Stimulated activated naive CD8-positive, alpha-beta T cell treated with anti-CD3 and anti-CD28 coated beads, Interleukin-15, Interleukin-2, amounts not matched to agents 100 U/mL and 50 U/mL, for 24 hours (primary cell): ENCODE measurements at places on chromosomes 2 and 18.

DNA sequence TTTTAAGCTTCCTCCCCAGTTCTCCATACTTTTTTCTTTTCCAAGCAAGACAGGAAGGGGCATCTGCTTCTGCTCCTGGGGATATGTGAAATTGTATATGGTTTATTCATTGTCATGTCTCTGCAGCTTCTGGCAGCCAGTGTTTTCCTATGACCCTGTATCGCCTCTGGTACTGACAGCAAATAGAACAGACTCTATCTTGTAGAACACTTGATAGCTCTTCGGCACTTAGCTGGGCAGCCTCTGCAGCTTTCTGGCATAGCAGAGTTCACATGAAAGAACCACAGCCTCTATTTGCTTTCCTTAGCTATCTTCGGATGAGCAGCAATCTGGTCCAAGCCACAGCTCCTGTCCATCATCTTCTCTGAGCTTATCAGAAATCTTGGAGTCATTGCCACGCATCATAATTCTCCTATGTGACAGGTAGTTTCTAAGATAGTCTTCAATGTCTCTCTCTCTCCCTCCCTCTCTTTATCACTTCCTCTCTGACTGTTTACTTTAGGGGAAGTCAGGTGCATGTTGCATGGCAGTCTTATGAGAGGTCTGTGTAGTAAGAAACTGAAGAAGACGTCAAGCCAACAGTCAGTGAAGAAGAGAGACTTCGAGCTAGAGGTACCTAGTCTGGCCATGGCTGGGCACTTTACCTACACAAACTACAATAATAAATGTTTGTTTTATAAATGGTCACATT is 627.7 kb upstream of the CDH2 start:
- DNase-seq = no peak

DNA sequence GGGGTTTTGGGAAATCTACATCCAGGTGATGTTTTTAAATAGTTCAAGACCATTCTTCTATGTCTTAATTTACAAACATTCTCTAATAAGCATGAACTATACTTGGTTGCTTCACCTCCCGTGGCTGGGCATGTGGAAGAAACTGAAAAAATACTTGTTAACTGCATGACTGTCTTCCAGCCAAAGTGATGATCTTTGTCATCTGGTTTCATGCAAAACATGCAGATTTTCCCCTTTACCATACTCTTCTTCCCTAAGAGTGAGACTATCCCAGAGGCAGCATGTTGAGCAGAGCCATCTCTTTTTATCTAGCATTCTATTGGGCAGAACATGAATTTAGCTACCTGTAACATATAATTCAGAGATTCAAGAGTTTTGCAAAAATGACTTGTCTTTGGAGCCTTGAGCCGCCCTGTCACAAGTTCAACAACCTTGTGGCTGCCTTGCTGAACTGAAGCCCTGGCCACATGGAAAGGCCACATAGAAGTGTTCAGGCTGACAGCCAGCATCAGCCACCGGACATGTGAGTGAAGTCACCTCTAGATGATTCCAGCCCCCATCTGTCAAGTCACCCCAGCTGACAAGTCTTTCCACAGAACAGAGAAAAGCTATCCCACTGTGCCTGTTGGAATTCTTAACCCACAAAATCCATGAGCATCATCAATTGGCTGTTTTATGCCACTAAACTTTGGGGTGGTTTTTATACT is 142.8 kb downstream of the ANKRD44 start:
- no peak for DNase-seq

DNA sequence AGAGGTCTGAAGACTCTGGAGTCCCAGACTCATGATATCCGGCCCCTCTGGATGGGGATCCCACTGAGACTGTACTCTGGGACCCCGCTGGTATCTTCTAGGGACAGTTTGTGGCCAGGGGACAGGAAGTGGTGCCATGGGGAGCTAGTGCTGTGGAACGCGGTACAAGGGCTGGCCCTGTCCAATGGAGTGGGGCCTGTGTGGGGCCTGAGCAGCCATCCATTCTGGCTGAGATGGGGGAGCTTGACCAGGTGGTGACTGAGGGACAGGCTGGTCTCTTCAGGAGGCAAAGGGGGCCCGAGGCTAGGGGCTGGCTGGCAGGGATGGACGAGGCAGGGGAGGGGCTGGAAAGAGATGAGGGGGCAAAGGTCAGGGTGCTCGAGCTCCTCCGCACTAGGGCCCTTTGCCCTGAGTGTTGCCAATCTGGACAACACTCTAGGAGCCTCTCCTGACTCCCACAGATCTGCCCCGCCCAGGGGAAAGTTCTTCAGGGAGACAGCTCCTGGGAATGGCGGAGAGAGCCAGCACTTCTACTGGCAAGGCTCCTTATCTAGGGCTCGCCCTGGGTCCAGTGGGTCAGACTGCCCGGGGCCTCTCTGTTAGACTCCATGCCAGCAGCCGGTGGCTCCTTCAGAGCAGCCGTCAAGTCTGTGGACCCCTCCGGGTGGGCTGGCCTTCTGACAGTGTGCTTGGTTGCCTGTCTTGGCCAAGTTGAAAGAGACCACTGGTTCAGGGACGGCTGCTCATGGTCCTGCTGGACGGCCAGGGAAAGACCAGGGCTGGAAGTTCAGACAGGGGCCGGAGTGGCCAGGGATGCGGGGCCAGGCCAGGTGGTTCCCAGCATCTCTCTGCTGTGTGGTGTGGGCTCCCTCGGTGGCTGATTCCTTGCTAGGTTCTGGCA is 12.3 kb downstream of the MALL start:
- DNase-seq = no peak

DNA sequence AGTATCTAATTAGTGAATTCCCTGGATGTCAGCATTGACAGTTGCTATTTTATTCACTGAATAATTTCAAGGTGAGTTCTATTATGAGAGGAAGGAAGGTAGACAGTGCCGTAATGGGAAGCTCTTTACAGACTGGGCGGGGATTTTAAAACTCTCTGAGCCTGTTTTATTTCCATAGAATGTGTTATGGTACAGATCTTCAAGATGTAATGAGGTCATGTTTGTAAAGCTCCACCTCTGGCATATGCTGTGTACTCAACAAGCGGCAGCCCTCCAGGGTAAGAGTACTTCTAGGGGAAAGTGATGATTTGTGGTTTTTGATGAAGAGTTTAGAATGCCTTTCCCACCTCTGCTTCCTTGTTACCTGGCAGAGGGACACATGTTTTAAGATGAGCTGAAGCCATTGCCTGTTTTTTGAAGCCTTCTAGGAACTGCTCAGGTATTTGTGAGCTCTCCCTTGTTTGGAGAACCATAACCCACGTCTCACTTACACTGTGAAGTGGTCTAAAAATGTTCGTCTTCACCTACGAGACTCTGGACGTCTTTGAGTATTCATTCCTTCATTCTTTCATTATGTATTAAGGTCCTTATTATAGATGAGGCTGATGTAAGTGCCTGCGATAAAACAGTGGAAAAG is 251.2 kb downstream of the PTGR3 start:
- DNase-seq = no peak

DNA sequence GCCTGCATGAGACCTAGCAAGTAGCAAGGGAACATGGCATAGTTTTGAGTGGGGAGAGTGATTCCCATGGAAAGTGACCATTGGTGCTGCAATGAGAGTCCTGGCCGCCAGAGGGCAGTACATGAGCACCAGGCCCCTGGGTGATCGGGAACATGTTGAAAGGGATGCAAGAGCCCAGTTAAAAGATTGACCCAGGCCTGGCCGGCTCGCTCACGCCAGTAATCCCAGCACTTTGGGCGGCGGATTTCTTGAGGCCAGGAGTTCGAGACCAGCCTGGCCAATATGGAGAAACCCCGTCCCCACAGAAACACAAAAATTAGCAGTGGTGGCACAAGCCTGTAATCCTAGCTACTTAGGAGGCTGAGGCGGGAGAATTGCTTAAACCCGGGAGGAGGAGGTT is 22.2 kb downstream of the FAP start:
- DNase-seq = peak; percentile 68

GRCh38 chr2:181563101-181563692 is 93.7 kb downstream of the CERKL start:
- DNase-seq = no peak

- no peak for DNase-seq
Measured at GRCh38 chr2:95350774-95351597, 51.5 kb upstream of the FAHD2A start.

GRCh38 chr18:2180586-2180985 is 390.7 kb downstream of the METTL4 start:
- DNase-seq = no peak

GRCh38 chr2:106175086-106175850 is 18.8 kb downstream of the UXS1 start:
- no peak for DNase-seq

DNA sequence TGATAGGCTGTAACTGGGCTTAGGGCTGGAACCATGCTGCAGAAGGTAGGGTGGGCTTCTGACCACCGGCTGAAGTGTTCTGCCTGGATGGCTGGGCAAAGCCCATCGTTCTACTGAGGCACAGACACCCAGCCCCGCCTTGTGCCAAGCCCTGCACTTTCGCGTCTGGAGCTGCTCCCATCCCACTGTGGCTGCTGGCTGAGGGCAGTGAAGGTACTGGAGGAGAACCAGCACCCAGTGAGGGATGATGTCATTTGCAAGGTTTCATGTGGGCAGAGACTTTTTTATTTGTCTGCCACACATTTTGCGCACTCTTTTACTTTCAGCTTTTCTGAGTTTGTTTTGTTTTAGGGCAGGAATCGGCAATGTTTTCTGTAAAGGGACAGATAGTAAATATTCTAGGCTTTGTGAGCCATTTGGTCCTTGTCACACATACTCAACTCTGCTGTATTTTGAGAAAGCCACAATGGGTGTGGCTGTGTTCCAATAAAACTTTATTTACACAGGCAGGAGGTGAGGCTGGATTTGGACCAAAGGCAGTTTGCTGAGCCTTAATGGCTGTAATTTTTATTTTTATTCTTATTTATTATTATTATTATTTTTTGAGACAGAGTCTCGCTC is 85.6 kb downstream of the ASB1 start:
- no peak for DNase-seq

GRCh38 chr2:209808521-209808920 is 36.9 kb downstream of the UNC80 start:
- DNase-seq = no peak

DNA sequence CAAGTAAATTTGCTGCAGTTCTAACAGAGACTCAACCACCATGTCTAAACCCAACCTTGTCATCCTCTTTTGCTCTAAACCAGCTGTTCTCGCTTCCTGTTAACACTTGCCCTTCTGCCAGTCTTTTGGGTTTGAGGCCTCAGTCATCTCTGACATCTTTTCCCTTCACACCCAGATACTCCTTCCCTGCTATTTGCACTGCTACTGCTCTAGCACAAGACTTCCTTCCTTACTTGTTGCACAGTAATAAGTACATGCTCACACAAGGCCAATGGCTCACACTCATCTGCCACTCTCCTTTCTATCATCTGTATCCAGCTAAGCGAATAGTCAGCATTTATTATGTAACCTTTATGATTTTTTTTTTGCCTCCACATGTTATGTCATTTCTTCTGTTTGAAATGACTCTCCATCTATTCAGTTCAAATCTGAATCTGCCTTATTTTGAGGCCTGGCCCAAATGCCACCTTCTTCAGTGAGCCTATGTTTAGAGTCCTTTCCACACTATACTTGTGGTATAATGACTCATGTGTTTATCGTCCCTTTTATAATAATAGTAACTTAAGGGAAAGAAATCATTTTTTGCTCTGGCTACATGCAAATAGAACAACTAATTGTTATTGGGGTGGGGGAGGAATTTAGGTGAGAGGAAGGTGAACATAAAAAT is 22.5 kb upstream of the CDKL4 start:
- DNase-seq = no peak
